ENCODE measurements at places on chromosomes 5 and 9.

DNA sequence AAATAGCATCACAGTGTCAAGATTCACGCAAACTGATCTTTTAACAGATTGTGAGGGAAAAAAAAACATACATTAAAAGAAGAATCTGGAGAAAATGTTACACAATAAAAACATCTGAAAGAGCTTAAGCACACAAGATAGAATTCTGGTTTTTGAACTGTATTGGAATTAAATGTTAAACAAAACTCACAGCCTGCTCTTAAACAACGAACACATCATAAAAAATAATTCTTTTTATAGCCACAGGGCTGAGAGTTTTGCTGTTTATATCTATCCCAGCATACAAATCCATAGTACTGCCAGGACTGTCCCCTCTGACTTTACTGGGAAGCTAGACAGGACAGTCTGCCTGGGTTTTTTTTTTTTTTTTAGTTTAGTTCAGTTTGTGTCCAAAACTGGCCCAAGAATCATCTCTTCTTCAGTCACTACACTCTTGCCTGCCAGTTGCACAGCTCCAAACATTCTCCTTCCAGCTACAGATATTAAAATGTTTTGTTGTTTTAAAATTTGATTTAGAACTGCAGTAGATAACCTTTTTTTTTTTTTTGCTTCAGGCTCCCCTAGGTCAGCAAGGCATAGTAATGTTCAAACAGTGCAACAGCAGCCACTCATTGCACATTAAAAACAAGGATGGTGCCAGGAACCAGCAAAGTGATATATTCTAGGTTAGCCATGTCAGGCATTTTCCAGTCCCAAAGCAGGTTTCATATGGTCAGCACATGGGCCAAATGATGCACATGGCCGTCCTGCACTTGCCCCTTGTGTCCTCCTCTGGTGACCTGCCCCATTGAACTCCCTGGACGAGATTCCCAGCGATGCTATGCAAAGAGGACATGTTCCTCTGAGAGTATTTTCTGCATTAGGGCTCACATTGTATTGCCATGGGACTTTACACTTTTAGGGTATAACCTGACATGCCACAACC, 173.6 kb downstream of the ARL15 start:
- DNase-seq = no peak

DNA sequence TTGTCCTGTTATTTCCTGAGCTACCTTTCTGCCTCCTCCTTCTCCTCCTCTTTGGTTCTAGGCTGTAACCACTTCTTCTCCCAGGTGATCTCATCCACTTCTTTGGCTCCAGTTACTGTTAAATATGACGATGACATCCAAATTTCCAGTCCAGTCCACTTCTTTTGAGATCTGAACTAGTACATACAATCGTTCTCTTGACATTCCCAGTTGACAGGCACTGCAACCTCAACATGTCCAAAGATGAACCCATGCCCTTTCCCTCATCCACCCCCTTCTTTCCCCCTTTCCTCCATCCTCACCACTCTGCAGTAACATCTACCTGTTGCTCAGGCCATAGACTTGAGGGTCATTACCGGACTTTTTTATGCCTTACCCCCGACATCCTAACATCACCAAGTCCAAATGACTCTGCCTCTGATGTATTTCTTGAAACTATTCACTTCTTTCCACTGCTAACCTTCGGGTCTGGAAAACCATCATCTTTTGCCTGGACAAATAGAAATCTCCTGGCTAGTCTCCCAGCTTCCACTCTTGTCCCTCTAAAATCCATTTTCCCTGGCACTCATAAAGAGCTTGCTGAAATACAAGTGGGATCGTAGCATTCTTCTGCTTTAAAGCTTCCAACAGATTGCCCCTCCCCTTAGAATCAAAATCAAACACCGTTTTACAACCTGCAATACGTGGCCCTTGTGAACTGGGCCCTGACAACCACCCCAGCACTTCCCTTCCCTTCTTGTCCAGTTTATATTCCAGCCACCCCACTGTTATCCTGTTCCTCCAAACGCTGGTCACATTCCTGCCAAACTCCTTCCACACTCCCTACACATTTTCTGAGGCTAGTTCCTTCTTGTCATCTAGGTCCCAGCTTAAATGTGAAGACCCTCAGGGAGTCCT, 31.5 kb downstream of the KLF9 start:
- DNase-seq = no peak

GRCh38 chr9:27261517-27262211, 35.3 kb downstream of the EQTN start:
- no peak for DNase-seq

- DNase-seq = no peak
Measured at GRCh38 chr5:119187776-119188529, 117.1 kb downstream of the DMXL1 start.

GRCh38 chr5:66720780-66721179, 124.6 kb downstream of the MAST4 start:
- DNase-seq = no peak

DNA sequence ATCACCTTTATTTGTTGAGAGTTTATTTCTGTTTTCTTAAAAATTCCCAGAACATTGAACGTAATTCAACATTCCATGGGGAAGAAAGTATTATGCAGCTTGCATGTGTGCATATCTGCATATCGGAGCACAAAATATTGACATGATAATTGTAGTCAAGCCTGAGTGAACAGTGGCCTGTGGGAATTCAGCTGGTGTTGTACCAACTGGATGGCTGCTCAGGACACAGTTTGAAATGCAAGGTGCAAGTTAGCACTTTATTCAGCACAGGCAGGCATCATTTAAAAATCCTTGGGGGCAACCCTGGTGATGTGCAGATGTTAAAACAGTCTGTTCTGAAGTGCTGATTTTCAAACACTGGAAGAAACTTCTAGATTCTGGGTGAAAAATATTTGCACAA, 82.4 kb downstream of the CNTLN start:
- no peak for DNase-seq

- DNase-seq = no peak
Measured at GRCh38 chr5:124630767-124631704, 115.4 kb downstream of the ZNF608 start.

DNA sequence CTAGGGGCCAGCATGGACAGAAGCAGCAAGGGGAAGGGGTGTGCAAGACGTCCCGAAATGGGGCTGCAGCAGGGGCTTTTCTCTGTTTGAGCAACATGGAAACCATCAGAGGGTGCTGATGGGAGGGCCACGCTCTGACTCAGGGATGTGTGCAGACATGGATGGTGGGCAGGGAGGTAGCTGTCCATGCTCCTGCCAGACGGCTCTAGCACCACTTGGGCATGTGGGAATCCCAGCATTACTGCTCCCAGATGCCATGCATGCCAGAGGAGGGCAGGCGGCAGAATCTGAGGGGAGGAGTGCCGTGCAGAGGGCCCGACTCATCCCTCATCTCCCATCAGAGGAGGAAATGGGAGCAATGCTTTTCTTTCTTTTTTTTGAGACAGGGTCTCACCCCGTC, 45.6 kb upstream of the SLC25A51 start:
- DNase-seq = no peak

Data from stimulated activated CD8-positive, alpha-beta memory T cell treated with anti-CD3 and anti-CD28 coated beads, Interleukin-2, amount 100 ng/mL, for 1 hour (primary cell).